ENCODE measurements at places on chromosomes 12 and 14. TPM values are rescaled to one million over a fixed set of nuclear protein-coding genes. Genes with fewer than 3 reads are reported as not detected.

- DNase-seq, result no peak
Observed at GRCh38 chr12:9365296-9365695, 157.1 kb upstream of the PZP start.

GRCh38 chr12:19681007-19681406 lies 241.7 kb downstream of the AEBP2 start:
- DNase-seq, result no peak

DNA sequence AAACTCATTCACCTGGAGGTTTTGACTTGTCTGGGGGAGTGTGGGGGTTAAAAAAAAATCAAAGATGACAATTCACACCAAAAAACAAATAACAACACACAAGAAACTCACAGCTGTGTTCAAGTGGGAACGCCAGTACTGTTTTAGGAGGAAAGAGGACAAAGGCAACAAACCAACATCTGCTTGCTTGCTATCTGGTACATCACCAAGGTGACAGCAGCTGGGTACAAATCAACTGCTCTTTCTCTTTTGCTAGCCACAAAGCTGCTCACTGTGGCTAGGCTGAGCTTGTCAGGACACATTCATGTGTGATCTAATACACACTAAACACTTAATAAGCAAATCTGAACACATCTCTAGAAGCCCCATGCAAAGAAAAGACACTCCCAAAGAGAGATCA lies 128.0 kb upstream of the RAP1B start:
- DNase-seq, result no peak

The INHBE gene
- 0.43 TPM for total RNA-seq

GRCh38 chr12:96359328-96359727 lies 40.9 kb downstream of the CDK17 start:
- DNase-seq, result no peak

- DNase-seq, result no peak
Observed at GRCh38 chr14:68018598-68018997, 199.0 kb downstream of the RAD51B start.

The GZMB gene
- not detected for total RNA-seq

DNA sequence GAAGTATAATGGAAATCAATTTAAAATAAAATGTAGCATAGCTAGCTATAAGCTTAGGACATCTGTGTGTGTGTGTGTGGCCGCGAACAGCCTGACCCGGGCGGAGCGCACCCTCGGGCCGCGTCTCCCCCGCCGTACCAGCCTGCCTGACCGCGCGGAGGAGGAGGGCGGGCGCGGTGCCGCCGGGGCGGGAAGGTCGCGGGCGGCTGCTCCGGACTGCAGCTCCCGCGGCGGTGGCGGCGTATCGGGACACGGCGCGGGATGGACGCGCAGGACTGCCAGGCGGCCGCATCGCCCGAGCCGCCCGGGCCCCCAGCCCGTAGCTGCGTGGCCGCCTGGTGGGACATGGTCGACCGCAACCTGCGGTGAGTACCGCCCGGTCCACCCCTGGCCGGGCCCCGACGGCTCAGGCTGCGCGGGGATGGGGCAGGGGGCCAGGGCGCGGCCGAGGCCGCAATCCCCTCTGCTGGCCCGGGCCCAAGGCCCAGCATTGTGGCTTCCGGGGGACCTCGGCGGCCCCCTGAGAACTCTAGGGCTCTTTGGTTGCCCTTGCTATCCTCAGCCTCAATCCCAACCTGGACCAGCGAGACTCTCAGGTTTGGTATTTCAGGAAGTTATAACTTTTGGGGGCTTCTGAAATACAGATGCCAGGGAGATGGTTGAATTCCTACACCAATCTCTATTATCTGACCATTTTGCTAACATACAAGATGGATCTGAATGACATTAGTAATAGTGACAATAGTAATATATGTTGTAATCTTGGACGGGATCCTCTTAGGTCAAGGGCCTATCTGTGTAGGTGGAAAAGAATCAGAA lies at the start of gene ABHD12B:
TSS of gene ABHD12B (plus strand) at position 140 of the 819 bp plus-strand sequence. CDS start at position 262, 122 bp downstream.
- no peak for DNase-seq

DNA sequence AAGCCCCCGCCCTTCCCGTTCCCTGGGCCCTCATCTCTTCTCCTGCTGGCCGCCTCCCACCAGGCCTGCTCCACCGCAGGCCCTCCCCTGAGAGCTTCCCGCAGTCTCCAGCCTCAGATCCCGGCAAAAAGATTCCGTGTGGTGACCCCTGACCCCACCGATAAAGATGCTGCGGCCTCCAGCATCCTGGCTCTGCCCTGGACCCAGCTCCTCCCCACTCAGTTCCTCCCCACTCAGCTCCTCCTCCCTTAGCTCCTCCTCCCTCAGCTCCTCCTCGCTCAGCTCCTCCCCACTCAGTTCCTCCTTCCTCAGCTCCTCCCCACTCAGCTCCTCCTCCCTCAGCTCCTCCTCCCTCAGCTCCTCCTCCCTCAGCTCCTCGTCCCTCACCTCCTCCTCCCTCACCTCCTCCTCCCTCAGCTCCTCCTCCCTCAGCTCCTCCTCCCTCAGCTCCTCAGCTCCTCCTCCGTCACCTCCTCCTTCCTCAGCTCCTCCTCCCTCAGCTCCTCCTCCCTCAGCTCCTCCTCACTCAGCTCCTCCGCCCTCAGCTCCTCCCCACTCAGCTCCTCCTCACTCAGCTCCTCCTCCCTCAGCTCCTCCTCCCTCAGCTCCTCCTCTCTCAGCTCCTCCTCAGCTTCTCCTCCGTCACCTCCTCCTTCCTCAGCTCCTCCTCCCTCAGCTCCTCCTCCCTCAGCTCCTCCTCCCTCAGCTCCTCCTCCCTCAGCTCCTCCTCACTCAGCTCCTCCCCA lies 17.0 kb downstream of the NOC4L start:
- DNase-seq, result no peak

GRCh38 chr14:51285120-51285519 lies 45.1 kb downstream of the TMX1 start:
- DNase-seq, result no peak

DNA sequence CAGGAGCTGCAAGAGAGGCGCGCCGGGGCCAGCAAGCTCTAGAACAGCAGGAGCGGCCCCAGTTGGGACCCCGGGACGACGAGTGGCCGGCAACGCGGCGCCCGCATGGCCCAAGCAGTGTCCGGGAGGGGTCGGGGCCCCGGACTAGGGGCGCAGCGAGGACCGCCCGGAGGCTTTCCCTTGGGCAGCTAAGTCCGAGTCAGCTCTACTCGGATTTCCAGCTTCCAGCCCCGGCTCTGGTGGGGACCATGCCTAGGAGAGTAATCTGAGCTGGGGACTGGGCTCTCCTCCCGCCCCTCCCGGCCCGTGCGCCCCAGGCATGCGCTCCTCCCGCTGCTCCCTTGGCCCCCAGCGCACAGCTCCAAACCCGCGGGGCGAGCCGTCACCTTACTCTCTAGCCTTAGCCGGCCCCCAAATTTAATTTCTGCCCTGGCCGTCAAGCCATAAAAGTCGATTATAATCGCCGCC lies 41.6 kb upstream of the CAPRIN2 start:
- DNase-seq, result peak; percentile 55

DNA sequence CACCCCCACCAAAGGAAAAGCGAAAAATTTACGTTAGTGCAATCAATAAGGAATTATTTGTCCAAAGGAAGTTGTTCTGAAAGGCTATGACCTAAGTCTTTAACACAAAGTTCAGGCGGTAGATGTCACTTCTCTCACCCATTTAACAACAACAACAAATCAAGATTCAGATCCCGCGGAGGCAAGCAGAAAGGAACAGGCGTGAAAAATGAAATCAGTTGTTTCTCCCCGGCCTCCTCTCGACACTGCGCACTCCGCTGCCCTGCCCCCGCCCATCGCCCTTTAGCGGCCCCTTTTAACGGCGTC lies 1.4 kb downstream of the DENND5B start:
- DNase-seq, result no peak

GRCh38 chr12:20368114-20368650 lies at the start of gene PDE3A:
TSS of gene PDE3A (plus strand) at chr12:20368537. CDS start at chr12:20369285, 748 bp downstream.
- peak; percentile 82 for DNase-seq

The RNU4-1 gene
- total RNA-seq, result not detected

GRCh38 chr12:49587174-49587908 lies 18.1 kb downstream of the FAM186B start:
- no peak for DNase-seq

GRCh38 chr12:29103539-29103974 lies 45.5 kb upstream of the FAR2 start:
- no peak for DNase-seq

The GPR162 gene
- 59.0 TPM for total RNA-seq

DNA sequence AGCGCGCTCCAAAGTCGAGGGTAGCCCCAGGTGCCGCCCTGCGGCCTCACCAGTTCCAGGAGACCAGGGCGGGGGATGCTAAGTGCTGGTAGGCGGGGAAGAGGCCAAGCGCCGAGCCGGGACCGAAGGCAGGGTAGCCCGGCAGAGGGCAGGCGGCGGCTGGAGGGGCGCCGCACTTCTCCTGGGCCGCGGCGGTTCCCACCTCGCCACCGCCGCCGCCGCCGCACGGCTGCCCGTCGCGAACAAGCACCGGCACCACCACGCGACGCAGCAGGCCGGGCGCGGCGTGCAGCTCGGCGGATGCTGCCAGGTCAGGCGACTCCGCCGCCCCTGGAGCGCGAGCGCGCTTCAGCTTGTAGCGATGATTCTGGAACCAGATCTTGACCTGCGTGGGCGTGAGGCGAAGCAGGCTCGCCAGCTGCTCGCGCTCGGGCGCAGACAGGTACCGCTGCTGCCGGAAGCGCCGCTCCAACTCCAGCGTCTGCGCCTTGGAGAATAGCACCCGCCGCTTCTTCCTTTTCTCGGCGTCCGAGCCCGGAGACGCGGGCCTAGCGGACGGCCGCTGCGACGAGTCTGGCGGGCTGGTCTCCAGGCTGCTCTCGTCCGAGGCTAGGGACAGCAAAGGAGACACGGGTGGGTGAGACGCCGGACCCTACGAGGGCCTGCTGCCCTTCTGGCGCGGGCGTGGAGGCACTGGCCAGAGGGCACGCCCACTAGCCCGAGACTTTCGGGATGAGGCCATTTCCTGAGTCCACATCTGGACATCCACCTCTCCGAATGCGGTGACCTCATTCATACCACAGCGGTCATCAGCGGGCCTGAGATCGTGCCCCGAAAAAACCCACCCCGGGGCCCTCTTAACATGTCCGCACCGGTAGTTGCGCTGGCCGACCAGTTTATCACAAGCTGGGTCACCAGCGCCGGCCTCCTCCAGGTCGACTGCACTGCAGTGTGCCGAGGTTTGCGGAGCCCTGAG lies 1.3 kb downstream of the NKX2-8 start:
- DNase-seq, result no peak

- no peak for DNase-seq
Observed at GRCh38 chr12:102833687-102834441, 83.2 kb downstream of the PAH start.

- no peak for DNase-seq
Observed at GRCh38 chr12:30138483-30138882, 354.7 kb upstream of the TMTC1 start.

DNA sequence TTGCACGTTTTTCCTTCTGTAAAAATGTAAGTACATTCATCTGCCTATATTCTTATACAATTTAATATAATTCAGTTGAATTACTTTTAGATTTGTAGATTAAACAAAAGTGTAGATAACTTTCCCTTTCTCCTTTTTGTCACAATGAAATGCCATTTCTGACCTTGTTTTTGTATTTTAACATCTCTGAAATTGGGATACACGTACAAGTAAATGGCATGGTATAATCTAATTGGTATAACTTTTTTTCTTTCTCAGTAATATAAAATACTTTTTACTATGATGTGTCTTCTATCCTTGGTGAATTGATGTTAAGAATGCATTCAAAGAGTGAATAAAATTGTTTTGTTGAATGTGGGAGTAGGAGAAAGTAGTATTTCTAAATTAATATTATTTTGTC lies 210.0 kb downstream of the ERC1 start:
- DNase-seq, result no peak

- no peak for DNase-seq
Observed at GRCh38 chr12:47098099-47098498, 18.3 kb upstream of the AMIGO2 start.

GRCh38 chr12:93215290-93215678 lies 162.4 kb upstream of the NUDT4 start:
- no peak for DNase-seq

DNA sequence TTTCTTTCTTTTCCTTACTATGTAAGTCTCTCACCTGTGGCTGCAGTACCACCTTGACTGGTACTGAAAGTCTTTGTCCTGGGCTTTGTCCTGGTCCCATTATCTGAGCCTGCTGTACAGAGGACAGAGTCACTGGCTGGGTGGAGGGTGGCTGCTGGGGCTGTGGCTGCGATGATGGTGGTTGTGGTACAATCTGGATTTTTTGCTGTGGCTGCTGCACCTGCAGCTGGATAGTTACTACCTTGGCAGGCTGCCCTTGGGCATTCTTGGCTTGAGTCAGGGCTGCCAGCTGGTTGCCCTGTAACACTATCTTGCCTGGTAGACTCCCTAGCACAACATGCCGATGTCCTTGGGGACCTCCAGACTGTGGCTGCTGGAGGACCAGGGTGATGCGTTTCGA lies 27.0 kb downstream of the CHD8 start:
- no peak for DNase-seq

- no peak for DNase-seq
Observed at GRCh38 chr12:94805749-94806529, 155.6 kb upstream of the TMCC3 start.

GRCh38 chr12:56469007-56469930 lies 891 bp downstream of the SPRYD4 start:
- no peak for DNase-seq

- peak; percentile 32 for DNase-seq
Observed at GRCh38 chr12:49089821-49090773, 4.5 kb downstream of the DHH start.

DNA sequence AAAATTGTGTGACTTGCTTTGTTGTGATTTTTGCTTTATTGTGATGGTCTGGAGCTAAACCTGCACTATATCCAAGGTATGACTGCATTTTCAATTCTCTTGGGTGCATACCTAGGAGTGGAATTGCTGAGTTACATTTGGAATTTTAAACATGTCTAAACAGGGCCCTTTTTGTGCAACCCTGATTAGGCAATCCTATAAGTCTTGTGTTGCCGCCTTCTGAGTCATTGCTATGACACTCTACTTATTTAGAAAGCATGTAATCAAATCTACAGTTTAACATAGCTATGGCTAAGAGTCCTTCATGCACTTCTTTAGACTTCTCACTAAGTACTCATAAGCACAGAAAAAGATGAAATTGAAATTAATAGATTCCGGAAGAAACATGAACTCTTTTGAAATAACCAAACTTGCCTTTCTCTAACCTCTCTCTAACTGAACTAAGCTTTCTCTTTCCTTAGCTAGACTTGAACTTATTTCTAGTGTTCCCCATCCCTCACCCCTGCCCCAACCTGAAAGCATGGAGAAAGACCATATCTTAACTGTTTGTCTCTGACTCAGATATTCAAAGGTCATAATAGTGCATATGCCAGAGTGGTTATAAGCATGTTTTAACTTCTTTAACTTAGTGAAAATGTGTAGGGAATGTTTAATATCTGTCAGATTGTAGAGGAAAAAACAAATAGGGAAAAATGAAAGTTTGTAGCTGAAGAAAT lies 203.0 kb downstream of the SNAPC1 start:
- DNase-seq, result no peak

DNA sequence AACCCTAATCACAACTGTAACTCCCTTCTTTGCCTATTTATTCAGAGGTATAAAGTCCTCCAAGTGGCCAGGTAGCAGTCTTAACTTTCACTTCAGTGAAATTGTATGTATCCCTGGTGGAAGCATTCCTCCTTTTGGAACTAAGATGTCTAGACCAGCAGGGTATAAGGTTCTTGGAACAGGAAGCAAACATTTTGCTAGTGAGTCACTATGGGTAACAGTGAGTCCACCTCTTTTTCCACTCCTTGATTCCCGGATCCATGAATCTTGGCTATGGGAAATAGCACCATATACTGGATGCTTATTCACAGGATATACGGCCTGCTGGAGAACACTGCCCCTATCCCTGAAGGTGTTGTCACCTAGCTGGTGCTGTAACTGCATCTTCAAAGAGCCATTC lies 80.2 kb downstream of the KCNA5 start:
- no peak for DNase-seq

The HOXC6 gene
- 4.1 TPM for total RNA-seq

The FBXL14 gene
- total RNA-seq, result 21.5 TPM

The LRRC10 gene
- not detected for total RNA-seq
